ENCODE measurements at places on chromosomes 12 and 14.

GRCh38 chr14:60642270-60643140 lies 6.8 kb downstream of the SIX1 start:
- DNase-seq: no peak

DNA sequence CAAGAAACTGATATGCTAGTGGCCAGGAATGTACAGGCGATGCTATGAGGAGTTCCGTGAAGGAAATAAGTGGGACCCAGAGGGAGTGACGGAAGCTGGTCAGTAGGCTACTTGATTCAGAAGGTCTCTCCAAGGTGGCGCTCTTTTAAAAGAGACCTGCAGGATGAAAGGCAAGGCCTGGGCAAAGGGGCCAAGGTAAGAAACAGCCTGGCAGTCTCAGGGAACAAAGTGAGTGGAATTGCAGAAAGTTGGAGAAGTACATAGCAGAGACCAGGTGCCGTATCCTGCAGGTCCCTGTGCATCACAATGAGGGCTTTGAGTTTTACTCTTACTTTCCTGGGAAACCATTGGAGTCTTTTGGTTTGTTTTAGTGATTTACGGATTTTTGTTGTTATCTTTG lies 905.6 kb downstream of the BCL11B start:
- DNase-seq: no peak

GRCh38 chr12:65500091-65500900 lies 221.8 kb downstream of the MSRB3 start:
- DNase-seq: peak; percentile 71

DNA sequence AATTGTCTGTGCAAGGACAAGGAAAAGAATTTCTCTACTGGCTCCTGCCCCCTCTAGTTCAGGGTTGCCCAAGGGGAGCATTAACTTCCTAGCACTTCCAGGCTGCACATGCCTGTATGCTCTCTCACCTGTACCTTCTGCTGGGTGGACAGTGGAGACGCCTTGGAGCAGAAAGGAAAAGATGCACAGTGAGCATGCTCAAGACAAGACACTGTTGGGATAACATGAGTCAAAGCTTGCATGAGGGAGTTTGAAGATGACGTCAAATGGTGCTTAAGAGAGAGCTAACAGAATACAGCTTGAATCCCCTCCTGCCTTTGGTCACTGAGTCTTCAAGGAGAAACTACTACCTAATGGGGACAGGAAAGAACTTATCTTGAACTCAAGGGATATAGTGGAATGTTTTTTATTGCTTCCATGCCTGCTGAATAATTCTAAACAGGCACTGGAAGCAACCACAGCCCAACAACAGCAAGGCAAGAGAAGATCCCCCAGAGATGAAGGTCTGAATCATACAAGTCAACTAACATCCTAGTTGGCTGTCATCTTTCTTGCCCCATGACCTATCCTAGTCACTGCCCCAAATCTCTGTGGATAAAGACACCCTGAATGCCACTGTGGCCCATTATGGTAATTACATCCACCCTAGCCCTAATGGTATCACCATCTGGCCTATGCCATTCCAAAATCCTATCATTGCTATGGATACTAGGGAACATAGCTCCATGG lies 23.5 kb downstream of the RPS6KA5 start:
- no peak for DNase-seq

GRCh38 chr12:108146035-108146893 lies 17.2 kb downstream of the WSCD2 start:
- no peak for DNase-seq

DNA sequence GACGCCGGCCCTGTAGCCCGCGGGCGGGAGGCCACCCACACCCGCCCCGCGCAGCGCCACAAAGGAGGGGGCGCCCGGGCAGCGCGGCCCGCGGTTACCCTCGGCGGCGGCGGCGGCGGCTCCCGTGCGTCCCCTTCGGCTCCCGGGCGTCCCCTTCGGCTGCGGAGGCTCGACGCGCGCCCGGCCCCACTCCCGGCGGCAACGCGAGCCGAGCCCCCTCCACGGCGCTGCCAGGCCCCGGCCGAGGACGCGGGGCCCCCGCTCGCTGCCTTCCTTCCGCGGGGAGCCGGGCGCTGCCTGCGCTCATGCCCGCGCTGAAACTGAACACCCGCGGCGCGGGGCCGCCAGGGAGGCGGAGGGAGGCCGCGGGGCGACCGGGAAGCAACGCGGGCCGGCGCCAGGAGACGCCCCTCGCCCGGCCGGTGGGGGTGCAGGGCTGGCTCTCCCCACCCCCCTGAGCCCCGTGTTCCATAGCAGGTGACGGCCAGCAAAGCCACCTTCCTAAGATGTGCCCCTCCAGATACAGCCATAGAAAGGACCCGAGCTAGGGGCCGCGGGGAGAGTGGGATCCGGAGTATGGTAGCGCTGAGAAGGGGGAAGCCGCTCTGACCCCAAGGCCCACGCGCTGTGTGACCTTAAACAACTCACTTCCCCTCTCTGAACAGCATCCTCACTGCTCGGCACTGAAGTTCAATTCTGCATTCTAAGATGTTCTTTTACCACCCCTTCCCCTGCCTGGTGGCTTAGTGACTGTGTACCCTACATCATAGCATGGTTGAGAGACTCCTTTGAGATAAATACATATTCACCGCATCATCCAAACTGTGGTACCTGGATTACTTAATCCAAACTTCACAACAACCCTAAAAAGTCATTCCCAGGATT lies 42.8 kb downstream of the KDM2B start:
- no peak for DNase-seq

DNA sequence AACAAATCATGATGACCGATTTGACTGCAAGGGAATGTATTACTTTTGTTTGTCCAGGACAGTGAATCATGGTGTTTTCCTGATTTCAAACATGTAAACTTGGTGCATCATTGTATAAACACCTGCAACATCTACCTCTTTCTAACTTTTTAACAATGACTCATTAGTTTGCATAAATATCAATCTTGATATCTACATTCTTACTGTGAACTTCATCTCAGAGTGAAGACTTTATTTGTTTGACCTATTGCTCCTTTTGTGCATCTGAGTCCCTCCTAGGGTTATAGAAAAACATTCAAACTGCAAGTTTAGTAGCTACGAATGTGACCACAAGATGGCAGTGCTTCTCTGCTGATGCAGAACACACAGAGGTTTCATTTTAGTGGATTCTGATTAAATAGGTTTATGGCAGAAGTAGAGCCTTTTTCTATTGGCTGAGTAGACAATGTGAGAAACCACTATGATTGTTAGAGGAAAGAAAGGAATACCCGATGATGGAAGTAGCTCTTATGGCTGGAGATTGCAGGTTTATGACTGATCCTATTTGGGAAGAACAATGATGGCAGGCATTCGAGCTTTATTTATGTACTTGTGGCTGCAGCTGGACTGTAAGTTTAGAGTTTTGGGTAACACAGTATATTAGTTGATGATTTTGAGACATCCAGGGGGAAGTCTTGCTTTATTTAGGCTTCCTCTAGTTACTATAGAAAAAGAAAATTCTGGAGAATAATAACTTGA lies 244.2 kb upstream of the OR4E1 start:
- peak; percentile 41 for DNase-seq

GRCh38 chr14:106842687-106843086 lies 1316.3 kb downstream of the TMEM121 start:
- DNase-seq: no peak

- DNase-seq: peak; percentile 89
Observed at GRCh38 chr12:14948672-14949071, 10.3 kb upstream of the ERP27 start.

GRCh38 chr14:95527387-95528002 lies 7.4 kb upstream of the GLRX5 start:
- DNase-seq: peak; percentile 84

- peak; percentile 12 for DNase-seq
Observed at GRCh38 chr14:23605931-23606585, 27.5 kb upstream of the JPH4 start.

GRCh38 chr14:72024043-72024407 lies 91.8 kb downstream of the RGS6 start:
- peak; percentile 21 for DNase-seq

DNA sequence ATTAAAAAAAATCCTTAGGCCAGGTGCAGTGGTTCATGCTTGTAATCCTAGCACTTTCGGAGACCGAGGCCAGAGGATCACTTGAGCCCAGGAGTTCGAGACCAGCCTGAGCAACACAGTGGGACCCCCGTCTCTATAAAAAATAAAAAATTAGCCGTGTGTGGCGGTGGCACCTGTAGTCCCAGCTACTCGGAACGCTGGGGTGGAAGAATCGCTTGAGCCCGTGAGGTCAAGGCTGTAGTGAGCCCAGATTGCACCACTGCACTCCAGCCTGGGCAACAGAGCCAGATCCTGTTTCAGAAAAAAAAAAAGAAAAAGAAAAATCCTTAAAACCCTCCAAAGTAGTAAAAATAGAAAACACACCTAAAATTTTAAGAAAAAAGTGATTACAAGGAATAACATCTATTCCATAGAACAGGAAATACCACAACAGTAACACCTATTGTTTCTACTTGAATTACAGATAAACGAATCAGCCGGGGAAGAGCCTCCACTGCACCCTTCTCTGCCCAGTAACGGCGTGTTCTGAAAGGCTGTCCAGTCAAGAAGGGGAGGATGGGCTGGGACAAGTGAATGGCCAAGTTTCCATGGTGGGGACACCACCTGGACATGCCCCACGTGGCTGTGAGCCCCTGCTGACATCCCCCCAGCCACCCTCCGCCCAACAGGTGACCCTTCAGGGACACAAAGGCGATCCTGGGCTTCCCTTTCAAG lies 17.8 kb downstream of the POLE start:
- DNase-seq: no peak

DNA sequence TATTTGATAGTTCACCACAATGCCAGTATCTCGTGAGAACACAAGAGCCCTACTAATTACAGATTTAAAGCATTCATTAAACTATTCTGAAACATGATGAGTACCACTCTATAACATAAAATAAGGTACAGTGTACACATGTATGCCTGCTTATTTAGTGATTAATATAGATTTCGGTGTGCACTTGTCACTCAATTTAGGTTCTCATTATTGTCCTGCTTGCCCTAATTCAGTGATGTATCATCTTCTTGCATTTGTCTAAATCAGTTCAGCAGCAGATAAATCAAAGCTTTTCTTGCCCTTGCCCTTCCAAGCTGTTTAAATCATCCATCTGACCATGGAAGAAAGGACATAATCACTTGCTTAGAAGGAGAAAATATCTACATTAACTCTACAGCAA lies 359.7 kb downstream of the GXYLT1 start:
- DNase-seq: no peak

DNA sequence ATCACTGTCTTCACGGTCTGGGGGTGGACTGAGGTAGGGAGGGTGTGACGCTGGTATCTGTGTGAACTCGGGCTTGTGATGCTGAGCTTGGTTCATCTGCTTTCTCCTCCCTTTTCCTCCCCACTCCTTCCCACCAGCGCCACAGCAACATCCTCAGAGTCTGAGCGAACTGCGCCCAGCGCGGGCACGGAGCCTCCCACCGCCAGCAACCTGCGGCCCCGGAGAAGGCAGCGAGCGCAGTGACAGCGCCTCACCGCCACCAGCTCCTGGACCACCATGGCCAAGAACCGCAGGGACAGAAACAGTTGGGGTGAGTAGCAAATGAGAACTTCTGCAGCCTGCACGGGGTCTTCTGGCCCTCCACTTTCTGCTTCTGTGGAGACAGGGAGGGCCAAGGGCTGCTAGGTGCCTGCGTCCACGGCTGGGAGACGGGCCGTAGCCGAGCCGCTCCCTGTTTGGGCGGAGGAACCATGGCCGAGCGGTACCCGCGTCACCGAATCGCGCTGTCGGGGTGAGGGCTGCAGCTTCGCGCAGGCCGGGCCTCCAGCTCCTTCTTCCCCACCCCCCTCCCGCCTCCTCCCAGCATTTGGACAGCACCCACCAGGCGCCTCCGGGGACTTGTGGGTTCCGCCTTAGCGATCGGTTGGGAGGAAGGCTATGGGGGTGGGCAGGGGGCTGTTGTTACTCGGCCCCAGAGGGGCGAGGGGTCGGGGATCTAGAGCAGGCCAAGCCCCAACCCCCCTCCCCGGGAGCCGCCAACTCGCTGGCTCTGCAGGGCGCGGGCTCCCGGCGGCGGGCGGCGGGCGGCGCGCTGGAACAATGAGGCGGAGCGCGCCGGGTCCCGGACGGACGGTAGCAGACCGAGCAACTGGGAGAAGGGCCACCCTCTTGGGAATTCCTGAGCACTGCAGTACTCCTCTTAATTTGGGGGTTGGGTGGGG lies at the start of gene ATL1:
Gene ATL1 (plus strand): TSS at position 156 of the 941 bp plus-strand sequence. CDS start 121 bp downstream, at position 277.
- peak; percentile 74 for DNase-seq

GRCh38 chr12:75439930-75440329 lies 40.6 kb upstream of the GLIPR1 start:
- no peak for DNase-seq

DNA sequence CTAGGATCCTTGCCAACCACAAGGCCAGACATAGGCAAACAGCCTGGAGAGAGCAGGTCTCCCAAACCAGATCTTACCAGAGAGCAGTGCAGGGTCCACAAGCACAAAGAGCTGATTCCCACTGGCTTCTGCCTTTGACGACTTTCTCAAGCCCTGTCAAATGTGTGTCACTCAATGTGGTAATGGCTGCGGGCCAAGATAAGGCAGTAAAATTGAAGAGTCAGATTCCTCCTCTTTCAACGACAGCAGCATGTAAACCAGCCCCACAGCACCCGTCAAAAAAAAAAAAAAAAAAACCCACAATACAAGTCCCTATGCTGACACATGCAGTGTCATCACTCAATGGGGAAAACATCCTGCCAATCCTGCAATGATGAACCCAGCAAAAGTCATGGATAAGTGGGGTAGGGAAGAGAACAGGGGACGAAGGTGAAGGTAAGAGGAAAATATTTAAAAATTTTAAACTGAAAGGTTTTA lies at the start of gene STON2:
Gene STON2 (minus strand): TSS at position 123 of the 477 bp plus-strand sequence. CDS start 1,942 bp downstream, outside the sequence.
- DNase-seq: no peak

DNA sequence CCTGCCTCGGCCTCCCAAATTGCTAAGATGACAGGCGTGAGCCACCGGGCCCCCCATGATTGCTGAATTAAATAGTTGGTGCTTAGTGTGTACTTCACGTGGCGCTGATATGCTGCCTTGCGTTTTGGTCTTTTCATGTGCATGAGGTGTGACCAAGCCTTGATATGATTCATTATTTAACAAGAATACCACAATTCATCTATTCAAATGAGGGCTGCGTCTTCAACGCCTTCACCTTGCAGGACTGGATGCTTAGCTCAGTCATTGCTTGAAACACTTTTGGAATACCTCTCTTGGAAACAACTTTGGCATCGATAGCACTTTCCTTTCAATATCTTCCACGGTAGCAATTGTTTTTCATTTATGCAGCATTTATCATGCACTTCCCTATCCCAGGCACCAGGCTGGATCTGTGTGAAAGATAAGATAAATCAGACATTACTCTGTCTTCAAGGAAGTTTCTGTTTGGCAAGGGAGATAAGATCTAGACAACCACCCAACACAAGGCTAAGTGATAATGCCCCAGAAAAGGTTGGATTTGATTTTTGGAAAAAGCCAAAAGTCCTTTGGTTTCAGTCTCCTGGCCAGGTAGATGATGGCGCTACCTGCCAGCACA lies 1.3 kb upstream of the TEAD4 start:
- DNase-seq: no peak

GRCh38 chr12:11840366-11840765 lies 190.9 kb downstream of the ETV6 start:
- DNase-seq: no peak

- DNase-seq: peak; percentile 11
Observed at GRCh38 chr12:71426300-71427047, 13.1 kb upstream of the LGR5 start.
